ENCODE measurements at places on chromosomes 4 and X.

GRCh38 chr4:109969087-109969486, 56.4 kb downstream of the EGF start:
- no peak for DNase-seq

- DNase-seq = no peak
Observed at GRCh38 chr4:86482306-86483172, 111.6 kb upstream of the PTPN13 start.

DNA sequence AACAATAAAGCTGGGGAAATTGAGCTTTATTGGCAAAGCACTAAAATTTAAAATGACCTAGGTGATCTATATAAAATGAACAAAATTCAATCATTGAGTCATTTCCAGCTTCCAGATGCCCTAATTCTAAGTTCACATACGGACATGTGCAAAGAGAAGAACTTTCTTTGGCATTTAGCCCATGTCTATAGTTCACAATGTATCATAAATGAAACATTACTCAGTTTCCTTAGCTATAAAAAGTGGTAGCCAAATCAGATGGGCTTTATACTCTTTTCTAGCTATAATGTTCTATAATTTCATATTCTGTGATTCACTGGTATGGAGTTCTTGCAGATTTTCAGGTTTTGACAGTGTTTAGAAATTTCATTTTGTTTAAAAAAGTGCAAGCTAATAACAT, 327.4 kb downstream of the KCTD8 start:
- DNase-seq = no peak

- DNase-seq = no peak
Observed at GRCh38 chr4:60663769-60664168, 536.4 kb upstream of the ADGRL3 start.

DNA sequence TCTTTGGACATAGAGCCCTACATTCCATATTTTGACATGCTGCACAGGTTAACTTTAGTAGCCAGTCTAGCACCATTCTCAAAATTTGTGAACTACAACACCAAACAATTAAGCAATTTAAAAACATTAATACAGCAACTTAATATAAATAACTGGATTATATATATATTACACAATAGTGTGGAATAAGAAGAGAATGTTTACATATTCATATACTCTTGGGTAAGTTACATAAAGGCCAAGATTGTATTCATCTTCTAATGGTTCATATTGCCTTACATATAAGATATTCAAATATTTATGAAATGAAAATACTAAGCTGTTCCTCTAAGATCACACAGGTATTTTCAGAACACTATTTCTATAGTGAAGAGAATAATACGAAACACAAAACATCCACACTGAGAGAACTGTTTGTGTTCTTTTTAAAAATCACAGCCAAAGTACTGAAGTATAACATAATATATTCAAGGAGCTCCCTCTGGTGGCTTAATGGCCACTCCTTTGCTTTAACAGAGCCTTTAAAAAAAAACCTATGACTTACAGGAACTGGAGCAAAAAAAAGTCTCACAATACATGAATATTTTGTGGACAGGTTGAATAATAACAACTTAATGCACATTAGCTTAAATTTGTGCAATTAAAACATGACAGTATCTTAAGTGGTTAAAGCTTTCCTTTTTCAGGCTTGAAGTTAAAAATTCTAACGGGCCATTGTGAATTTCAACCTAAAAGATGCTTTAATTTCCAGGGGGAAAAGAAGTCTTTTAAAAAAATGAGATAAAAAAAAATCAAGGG, 46.2 kb downstream of the NEK1 start:
- DNase-seq = no peak

Data from NCI-H2029 treated with DMSO at 0.1 percent for 48 hours (cell line).